Stimulated activated CD8-positive, alpha-beta memory T cell treated with anti-CD3 and anti-CD28 coated beads, Interleukin-4, amount 100 ng/mL, for 1 hour (primary cell): ENCODE measurements at places on chromosomes 2 and 18.

- DNase-seq: no peak
Measured at GRCh38 chr2:216388046-216388884, 16.0 kb upstream of the MARCHF4 start.

GRCh38 chr18:43485545-43485963, 208.3 kb upstream of the SYT4 start:
- DNase-seq: no peak

DNA sequence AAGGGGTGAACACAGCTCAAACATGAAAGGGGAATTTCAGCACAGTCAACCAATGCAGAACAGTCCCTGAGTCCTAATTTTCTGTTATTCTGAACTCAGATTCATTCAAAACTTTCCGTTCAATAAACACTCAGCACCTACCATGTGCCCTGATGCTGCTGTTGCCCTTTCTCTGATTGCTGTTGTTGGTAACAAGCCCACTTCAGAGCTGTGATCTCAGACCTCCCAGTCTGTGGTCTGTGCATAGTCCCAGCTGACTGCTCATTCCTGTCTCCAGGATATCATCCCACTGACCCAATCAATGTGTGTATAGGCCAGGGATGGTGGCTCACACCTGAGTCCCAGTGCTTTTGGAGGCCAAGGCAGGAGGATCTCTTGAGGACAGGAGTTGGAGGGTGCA, 82.7 kb upstream of the SLC35G4 start:
- DNase-seq: no peak

GRCh38 chr18:28281400-28281799, 104.5 kb upstream of the CDH2 start:
- DNase-seq: no peak

- no peak for DNase-seq
Measured at GRCh38 chr2:101984656-101985055, 7.1 kb upstream of the IL1R2 start.

DNA sequence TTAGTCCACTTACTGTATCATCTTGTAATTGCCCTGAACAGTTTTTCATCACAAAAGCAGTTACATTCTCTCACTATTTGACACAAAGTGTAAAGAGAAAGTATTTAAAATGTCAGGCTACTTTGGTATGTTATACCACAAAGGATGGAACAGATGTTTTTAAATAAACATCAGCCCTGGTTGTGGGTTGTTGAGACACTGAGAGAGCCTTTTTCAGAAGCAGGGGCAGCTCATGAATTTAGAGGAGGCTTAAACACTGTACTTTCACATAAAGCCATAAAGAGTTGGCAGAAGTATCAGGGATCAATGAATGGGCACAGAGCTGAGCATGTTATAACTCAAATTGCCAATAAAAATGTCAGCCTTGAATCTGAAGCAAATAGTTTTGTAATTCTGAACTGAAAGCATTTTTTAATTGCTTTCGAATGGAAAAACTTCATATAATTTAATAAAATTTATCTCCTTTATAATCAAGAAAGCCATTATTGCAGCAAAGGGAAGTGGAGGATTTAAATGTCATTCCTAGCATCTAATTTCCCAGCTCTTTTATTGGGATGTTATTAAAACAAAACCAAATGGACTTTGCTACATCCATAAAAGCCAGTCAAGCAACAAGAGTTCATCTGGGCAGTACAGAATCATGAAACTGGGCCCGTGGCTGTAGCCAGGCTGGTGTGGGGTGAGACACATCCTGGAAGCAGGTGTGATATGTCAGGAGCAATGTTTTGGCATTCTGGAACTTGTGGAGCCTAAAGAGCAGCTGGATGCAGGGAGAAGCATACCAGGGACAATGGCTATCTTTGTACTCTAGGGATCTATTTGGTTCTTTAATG, 95.1 kb upstream of the NT5C1B start:
- no peak for DNase-seq
